Dermis blood vessel endothelial cell (primary cell): ENCODE measurements at places on chromosomes 1 and 21. TPM values are rescaled to one million over a fixed set of nuclear protein-coding genes. Genes with fewer than 3 reads are reported as not detected.

GRCh38 chr21:26167593-26167992 is 3.0 kb downstream of the APP start:
- peak; percentile 34 for DNase-seq

DNA sequence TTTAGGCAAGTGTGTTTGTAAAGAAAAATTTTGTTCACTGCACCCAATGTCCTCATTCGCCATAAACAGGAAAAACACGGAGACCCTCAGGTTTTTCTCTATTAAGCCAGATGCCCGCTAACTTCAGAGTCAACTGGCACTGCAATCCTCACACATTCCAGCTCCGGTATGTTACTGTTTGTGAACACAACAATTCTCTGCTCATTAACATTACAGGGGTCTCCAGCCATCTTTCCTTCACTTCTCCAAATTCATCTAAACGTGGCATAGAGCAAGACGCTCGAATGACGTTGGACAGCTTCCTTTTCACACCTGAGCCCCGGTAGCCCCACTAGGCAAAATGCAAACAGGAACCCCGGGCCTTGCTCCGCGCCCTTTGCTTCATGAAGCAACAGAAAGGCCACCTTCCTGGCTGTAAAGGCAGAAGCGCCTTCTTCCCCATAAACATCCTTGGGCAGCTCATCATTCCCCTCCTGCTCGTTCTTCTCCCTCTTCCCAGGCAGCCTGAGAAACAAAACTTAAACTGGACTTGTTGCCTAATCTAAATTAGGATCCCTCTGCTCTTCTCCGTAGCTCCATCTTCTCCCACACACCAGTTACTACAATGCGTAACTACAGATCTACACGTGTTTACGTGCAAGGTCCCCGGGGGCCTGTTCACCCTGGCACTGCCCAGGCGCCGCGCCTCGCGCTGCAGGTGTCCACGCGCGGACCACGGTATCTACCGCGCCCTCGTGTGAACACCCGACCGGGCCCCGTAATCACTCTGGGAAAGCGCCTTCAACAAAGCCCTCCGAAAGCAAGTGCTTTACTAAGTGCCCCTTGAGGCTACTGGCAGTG is 1.2 kb downstream of the LBR start:
- peak; percentile 44 for DNase-seq

ASCL5 gene
- not detected in 2 replicates for total RNA-seq

GRCh38 chr1:155226910-155227260 is 18.4 kb downstream of the MTX1 start:
- peak; percentile 70 for DNase-seq

DNA sequence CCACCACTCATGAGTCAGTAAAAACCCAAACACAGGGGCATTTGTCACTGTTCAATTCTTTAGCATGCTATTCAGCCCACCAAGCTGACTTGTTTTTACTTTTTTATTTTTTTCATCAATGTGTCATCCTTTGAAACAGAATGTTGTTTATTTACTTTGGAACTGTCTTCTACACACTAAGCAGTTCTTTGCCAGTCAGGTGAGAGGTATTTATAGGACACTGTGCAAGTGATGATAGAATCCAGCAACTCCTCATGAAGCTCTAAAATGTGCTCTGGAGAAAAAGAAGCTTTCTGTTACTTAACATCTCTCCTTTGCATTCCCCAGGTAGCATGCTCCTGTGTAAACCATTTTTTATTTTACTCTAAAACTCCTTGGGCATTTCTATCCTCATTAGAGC is 582.0 kb upstream of the TMPRSS15 start:
- DNase-seq: no peak

DNA sequence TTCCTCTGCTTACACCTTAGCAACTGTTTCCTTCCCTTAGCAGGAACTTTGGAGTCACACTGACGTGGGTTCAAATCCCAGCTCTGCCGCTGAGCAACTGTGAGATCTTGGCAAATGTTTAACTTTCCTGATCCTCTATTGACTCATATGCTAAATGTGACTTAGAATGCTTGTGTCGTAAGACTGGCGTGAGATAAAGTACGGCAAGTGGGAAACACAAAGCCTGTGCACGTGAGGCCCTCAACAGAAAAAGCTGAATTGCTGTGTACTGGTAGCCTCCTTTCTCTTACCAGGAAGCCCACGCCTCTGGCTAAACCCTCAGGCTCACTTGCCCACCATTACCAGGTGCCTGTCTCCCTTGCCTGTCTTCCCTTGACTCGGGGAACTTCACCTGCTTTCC is 135.4 kb upstream of the TNR start:
- DNase-seq: no peak

GPR25 gene
- not detected in 2 replicates for total RNA-seq

DNA sequence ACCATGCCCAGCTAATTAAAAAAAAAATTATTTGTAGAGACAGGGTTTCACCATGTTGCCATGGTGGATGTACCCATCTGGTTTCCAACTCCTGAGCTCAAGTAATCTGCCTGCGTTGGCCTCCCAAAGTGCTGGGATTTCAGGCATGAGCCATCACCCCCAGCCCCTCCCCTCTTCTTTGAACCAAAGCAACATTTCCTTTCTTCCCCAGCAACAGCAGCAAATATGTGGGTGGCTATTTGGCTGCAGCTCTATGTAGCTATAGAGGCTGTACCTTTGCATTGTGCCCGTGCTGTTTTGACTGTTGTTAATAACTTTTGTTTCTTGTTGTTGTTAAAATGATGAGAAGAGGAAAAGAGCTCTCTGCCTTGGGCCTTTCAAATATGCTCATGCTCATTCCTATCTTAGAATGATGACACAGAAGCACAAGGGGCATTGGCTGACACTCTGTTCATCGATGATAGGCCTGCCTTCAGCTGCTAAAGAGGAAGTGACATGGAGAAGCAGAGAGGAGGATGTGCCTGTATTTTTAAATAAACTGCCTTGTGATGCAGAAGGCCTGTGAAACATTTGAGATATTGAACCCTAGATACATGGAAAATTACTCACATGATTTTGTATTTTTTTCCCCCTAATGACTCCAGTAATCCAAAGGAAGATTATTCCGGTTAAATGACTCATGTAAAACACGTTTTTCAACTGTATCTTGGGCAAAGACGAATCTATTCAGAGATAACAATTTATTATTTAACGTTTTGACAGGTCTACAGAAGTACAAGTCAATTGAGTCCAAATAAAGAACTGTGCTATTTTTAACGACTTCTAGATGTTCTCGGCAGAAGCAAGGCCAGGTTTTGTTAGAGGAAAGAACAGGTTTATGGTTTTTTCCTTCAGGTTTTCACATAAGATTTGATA is 20.5 kb upstream of the XPR1 start:
- peak; percentile 58 for DNase-seq

DNA sequence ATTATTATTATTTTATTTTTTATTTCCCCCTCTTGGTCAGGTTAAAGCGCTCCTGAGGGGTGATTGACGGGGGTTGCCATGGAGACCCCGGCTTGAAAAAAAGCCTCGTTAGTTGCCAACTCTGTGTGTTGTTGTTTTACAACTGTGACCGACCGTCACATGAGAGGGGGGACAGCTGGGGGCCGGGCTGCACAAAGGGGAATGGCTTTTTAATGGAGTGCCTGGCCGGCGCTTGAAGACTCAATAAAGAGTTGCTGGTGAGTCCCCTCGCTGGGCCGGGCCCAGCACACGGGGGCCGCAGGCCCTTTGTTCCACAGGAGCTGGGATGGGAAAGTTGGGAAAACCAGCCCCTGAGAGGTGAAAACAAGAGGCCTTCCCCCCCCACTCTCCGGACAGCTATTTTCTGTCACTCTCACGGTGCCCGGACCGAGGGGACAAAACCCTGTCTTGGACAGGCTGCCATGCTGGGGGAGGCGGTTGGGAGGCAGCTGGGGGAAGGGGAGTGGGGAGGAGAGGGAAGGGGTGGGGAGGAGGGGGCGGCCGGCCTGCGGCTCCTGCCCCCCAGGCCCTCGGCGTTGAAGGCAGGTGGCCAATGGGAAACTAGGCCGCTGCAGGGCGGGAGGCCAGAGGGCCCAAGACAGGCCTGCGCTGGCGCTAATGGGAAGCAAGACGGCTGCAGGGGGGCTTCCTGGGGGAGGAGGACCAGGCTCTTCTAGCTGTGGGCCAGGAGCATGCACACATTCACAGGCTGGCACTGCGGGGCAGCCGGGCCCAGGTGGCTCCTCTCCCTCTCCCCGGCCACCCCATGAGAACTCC is 67.6 kb downstream of the CASZ1 start:
- no peak for DNase-seq

GRCh38 chr1:12141163-12141850 is 25.5 kb upstream of the TNFRSF1B start:
- no peak for DNase-seq

DNA sequence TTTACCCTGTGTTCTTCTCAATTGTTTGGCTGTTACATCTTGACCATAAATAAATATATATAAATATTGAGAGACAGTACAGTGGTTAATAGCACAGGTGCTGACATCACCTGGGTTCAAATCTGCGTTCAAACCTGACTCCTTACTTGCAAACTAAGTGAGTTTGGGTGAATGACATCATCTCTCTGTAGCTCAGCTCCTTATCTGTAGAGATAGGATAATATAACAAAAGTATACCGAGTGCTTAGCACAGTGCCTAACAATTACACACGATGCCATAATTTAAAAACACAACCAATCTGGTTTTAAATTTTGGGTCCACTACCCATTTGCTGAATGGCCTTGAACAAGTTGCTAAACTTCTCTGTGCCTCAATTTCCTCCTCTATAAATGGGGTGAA is 86.6 kb downstream of the RRAGC start:
- no peak for DNase-seq

DNA sequence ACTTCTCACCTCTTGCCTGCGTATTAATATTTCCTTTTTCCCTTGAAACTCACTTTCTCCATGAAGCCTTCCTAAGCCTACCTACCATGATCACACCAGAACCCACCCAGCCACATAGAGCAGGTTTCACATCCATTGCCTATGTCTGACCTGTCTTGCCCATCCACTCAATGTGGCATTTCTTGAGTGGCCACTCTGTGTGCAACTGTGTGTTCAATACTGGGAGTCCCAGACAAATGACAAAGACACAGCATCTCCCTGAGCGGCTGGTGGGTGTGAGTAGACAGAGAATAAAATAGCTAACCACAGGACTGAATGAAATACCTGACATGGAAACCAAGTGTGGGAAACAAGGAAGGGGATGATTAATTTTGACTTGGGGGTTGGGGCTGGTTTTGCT is 3.1 kb downstream of the PTGFRN start:
- DNase-seq: no peak

CYP4A22 gene
- not detected in 2 replicates for total RNA-seq

FAM151A gene
- total RNA-seq: not detected in 2 replicates

OR2G6 gene
- not detected in 2 replicates for total RNA-seq

CD1B gene
- total RNA-seq: not detected in 2 replicates
